ENCODE measurements at places on chromosomes 5 and 9.

GRCh38 chr9:16753256-16753655 is 117.2 kb downstream of the BNC2 start:
- DNase-seq = peak; percentile 14

DNA sequence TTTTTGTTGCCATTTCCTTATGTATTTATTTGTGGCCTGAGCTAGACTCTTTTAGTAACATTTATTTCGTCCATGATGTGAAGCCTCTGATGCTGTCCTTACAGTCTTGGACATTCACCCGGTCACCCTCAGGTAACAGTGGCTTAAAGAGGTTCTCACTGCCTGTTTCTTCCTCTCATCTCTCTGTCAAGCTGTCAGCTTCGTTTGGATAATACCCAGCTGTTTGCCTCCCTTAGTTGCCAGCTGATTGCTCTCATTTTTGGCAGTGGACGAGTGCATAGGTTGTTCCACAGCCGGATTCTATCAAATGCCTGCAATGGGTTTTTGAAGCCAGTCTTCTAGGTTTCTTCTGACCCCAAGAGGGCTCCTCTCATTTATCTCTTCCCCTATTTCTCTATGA is 427.7 kb downstream of the MED10 start:
- DNase-seq = no peak

DNA sequence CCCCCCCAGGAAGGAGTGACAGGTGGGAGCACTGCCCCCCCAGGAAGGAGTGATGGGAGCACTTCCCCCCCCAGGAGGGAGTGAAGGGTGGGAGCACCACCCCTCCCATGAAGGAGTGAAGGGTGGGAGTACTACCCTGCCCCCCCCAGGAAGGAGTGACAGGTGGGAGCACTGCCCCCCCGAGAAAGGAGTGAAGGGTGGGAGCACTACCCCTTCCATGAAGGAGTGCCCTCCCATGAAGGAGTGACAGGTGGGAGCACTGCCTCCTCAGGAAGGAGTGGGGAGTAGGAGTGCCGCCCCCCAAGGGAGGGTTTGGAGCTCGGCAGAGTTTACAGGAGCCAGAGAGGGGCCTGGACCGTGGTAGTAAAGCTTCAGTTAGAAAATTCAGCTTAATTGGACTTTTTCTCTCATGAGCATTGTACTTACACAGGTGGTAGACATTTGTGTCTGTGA is 100.7 kb downstream of the CACNA1B start:
- DNase-seq = no peak

GRCh38 chr9:14346811-14347405 is 33.0 kb upstream of the NFIB start:
- DNase-seq = no peak

DNA sequence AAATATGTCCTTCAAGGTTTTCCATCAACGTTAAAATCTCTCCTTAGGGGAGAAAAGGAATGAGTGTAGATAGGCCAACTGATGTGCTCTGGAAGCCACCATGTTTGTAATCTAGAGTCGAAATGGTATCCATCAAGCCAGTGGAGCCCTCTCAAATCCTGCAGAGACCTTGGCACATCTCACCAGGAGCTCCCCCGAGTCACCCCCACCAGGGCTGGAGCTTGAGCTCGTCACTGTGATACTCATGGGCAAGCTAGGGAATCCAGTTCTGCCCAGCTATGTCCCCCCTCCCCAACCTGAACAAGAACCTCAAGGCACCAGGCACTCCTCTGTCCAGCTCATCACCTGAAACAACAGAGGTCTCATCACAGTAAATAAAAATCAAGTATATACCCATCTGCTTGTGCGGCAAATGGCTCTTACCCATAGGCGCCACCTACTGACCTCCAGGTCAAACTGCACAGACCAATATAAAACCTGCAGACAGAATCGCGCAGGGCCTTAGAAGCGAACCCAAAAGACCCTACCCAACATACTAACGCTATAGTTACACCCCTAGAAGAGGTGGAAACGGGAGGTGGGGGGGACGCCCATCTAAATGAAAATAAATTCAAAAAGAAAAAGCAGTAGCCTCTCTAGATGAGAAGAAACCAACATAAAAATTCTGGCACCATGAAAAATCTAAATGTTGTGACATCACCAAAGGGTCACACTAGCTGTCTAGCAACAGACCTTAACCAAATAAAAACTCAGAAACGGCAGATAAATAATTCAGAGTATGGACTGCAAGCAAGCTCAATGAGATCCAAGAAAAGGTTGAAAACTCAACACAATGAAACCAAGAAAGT is 75.0 kb downstream of the TTC39B start:
- peak; percentile 46 for DNase-seq

- DNase-seq = no peak
Measured at GRCh38 chr5:39169081-39169480, 50.3 kb downstream of the FYB1 start.

GRCh38 chr5:160369990-160370712 is at the start of gene C1QTNF2:
TSS of gene C1QTNF2 (minus strand) at chr5:160370626. CDS start at chr5:160355011, 15,615 bp downstream.
- peak; percentile 68 for DNase-seq

GRCh38 chr5:124912638-124913328 is 166.3 kb upstream of the ZNF608 start:
- DNase-seq = no peak

DNA sequence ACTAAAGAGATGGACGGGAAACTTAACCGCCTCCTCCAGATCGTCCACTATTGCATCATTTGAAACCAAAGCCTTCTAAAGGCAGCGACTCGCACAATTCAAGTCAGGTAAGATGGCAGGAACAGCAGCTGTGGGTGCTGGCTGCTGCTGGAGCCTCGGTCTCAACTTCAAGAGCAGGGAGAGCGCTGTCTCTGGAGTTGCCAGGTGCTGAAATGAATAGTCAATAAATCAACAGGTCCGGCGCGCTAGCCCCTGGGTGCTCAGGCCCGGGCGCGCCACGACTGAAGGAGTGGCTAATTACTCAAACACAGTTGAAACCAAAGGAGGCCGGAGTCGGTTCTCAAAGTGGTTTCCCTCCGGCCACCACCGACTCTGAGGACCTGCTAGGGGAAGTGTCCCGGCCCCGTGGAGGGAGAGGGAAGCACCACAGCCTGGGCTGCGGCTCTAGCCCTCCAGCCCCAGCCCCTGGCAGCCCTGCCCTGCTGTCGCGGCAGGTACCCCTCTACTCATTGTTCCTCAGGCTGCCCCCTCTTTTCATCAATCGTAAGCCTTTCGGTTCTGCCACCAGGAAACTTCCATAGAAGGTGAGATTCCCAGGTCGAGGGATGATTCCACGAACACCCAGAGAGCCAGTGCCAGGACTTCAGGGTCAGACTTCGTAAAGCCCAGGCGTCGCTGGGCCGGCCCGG is 804 bp downstream of the TTC39B start:
- DNase-seq = peak; percentile 44

DNA sequence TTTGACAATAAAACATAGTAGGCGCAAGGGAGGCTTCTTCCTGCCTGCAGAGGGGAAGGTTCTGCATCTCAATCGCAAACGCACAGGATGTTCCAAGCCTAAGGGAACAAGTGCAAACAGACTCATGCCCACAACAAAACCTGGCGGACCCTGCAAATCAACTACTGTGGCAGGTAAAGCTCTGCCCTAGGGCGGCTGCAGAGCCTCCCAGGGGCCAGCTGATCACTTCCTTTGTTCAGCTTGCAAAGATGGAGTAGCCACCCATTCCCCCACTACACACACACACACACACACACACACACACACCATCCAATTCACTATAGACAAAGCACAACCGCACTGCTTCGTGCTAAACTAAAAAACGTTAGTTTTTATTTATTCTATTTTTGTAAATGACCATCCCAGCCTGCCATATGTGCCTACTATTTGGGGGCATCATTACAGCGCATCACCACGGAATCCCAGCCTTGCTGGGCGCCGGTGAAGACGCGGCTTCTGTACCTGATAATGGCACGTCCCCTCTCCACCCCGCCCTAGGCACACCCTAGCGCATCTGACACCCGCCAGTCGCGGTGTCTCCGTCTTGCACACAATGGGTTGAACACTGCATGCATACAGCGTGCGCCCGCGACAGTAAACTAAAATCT is 57.6 kb downstream of the DPYSL3 start:
- no peak for DNase-seq

DNA sequence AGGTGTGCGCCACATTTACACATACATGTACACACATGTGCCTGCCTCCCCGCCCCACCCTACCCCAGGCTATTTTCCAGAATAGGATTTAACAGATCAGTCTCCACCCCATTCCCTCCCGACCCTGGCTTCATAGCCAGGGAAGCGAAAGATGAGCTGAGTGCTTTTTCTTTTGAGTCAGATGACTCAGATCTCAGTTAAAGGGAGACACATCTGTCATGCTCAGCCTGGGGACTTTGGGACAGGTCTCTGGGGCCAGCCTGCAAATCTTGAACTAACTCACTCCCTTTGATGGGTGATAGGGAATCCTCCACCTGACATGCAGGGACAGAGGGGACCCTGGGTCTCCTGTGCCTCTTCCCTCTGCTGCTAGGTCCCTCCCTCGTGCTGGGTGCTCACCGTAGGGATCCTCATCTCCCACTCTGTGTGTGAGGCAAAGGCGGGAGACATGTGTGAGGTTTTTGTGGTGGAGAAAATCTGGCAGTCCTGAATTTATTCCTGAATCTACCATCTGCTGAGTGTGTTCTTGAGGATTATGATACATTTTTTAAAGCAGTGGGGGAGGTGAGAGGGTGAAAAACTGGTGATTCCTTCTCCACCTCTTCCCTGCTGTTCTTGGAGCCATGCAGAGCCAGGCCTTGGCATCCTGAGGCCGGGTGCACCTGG is 37.7 kb downstream of the NEUROG1 start:
- no peak for DNase-seq

GRCh38 chr5:177189416-177189815 is 55.8 kb downstream of the NSD1 start:
- DNase-seq = no peak

GRCh38 chr5:135345956-135346731 is 52.9 kb downstream of the MACROH2A1 start:
- DNase-seq = no peak
